ENCODE measurements at places on chromosomes 13 and 19.

DNA sequence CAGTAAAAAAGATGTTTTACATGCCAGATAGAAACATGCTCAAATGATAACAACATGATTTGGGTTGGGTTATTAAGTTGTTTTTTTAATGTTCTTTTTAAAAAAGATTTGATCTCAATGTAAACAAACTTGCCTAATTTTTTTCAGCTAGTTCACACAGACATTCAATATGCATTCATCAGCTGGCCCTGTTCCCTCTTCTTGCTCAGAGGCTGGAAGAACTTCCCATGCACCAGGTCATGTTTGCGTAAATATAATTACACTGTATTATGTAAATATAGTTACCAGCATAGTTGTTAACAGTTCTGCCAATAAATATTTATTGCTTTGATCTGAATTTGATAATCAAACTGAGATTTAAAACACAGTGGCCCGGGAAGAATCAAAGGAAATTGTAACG lies 70.6 kb downstream of the ATP11A start:
- DNase-seq: no peak

DNA sequence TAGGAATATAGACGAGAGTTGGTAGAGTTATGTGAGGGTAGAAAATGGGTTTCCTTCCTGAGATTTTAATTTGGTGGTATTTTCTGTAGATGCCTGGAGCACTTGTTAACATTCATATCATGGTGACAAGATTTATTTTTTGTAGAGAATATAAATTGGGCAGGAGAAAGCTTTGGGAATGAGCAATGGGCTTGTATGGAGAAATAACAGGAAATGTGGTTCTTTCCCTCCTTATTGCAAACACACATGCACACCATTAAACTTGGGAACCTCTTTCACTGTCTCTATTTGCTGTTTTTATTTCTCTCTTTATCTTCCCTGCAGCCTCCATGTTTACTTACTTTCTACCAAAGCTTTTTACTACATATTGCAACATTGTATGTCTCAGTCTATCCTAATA lies 1653.6 kb downstream of the OLFM4 start:
- DNase-seq: no peak

- no peak for DNase-seq
Observed at GRCh38 chr13:25447396-25447795, 75.6 kb downstream of the ATP8A2 start.

GRCh38 chr13:113669231-113669754 lies 2.3 kb downstream of the GRK1 start:
- DNase-seq: no peak

- DNase-seq: no peak
Observed at GRCh38 chr19:18419195-18419698, at the start of gene SSBP4. TSS of gene SSBP4 (plus strand) at chr19:18419398. CDS start at chr19:18419649, 251 bp downstream.

GRCh38 chr13:103878891-103879605 lies 812.8 kb upstream of the SLC10A2 start:
- no peak for DNase-seq

- peak; percentile 27 for DNase-seq
Observed at GRCh38 chr19:17522988-17523872, 11.8 kb downstream of the PGLS start.

DNA sequence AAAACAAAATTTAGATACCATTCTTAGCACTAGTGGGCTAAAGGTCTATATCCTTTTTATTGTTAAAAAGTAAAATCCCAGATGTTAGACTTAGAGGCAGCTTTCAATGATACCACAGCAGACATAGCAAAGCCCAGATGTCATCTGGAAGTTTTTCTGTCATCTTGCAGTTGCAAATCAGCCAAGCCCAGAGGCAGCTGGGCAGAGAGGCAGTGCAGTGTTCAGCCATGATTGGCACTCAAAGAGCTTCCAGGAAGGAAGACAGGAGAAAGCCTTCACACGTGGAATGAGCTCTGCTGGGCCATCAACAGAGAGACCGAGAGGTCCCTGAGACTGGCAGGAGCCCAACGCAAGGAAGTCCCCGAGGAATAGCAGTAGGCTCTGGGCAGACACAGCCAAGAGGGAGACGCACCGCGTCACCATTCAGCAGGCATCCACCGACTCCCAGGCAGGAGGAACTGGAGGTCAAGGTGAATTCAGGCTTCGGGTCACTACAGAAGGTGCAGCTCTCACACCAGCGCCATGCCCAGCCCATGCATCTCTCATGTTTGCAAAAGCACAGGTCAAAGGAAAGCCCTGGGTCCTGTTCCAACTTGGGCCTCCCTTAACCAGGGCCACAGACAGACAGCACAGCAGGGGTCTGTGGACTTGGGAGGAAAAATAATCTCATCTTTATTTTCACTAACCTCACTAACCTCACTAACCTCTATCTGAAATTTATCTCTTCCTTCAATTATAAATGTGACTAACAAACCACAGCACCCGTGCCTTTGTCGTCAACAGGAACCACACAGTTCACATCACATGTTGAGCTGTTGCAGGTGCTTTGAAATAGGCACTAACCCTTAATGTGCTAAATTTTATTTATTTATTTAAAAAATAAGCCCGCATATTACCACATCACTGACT lies 54.9 kb downstream of the TUBGCP3 start:
- DNase-seq: no peak

DNA sequence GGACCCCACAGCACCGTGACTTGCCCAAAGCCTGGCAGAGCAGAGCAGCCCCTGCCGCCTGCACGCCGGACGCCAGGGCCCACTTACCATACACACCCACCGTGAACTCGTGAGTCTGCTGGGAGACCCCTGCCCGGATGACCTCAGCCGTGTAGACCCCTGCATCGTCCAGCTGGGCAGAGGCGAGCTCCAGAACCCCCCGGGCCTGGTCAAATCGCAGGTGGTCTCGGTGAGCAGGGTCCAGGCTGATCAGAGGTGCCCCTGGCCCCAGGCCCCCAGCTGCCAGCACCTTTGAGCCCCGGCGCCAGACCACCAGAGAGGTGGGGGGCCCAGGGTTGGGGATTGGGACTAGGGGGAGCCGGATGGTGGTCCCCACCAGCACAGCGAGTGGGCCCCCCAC lies 873 bp downstream of the VSIG10L start:
- DNase-seq: no peak

DNA sequence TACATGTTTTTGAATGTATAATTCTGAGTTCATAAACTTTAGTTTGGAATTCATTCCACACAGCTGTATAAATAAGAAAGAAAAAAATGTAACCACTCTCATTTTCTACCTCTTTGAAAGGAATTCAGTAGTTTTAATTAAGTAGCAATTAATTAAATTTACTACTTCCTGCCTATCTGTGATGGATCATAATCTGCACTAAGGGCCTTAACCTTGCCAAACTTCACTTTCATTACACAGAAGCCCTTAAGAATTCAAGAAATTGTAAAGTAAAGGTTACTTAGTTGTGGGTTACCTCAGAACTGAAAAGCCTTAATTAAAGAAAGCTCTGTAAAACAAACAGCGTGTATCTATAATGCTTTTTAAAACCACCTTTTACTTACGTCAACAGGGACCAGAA lies 111.9 kb upstream of the FBXL3 start:
- DNase-seq: no peak

DNA sequence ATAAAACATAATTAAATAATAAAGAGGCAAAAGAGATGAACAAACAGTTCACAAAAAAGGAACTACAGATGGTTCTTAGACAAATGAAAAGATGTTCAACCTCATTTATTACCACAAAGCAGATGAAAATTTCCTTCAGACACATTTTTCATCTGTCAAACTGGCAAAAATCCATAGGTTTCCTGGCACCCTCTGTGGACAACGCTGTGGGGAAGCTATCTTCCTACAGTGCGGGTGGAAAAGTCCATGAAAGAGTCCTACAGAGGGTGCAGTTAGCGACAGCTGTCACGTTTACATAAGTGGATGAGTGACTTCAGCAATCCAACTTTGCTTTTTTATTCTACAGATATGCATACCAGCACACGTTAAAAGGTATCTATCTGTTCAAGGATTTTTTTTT lies 30.3 kb upstream of the PDCD5 start:
- DNase-seq: no peak

DNA sequence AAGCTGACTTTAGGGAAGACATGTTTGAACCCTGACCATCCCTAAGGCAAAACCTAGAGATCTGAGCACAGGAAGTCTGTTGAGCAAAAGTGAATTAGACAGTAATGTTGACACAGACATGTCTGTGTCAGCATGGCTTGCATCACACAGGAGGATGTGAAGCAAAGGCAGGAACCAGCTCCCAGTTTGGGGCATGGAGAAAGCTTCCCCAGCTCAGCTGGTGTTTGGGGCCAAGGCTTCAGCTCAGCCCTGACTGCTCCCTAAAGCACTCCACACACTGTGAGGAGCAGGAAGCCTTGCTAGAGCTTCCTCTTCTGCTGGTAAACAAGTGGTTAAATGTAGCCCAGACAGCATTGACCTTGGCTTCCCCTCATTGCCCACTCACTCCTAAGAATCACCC lies 153.8 kb upstream of the UBL3 start:
- no peak for DNase-seq

GRCh38 chr13:93180356-93180969 lies 46.1 kb upstream of the GPC6 start:
- no peak for DNase-seq

- no peak for DNase-seq
Observed at GRCh38 chr13:44425041-44425814, 51.6 kb downstream of the SERP2 start.

- DNase-seq: no peak
Observed at GRCh38 chr13:27624071-27624470, 2.4 kb downstream of the POLR1D start.

DNA sequence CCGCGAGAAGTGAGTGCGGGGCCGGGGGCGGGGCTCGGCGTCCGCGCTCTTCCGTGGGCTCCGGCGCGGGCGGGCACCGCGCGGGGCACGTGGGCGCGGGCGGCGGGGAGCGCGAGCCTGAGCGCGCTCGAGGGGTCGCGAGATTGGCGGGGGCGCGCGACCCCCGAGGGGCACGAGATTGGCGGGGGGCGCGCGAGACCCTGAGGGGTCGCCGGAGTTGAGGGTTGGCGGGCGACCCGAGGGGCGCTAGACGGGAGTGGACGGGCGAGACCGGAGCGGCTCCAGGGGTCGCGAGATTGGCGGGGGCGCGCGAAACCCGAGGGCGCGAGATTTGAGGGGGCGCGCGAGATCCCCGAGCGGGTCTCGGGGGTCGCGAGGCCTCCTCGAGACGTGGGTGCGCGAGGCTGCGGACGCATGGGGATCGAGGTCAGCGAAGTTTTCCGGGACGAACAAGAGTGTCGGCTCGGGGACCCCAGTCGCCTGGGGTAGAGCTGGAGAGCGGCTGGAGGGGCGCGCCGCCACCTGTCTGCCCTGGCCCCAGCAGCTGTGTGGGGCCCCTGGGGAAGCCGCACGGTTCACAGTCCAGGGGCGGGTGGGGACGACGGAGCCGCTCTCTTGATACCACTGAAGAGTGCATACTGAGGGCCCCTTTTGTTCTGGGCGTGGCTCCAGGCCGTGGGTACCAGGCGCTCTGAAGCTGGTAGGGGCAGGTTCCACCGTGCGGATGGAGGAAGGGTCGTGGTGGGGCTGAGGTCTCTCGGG lies 682 bp downstream of the SSBP4 start:
- no peak for DNase-seq

DNA sequence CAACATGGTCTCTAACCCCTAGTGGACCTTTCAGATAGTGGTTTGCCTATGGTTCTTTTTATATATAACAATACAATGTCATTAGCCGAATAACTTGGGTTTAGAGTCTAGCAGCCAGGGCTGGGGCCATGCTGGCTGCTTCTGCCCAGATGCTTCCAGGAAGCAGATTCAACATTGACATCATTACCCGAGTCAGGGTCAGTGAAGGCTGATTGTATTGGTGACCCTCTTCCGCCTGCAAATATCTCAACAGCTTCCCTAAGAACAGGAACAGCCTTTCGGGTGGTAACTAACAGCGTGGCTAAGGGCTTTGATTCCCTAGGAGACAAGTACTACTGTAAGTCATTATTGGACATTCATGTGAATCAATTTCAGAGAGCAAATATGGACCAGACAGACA lies 476.4 kb downstream of the UQCRFS1 start:
- no peak for DNase-seq

GRCh38 chr13:79459906-79460305 lies 21.0 kb upstream of the NDFIP2 start:
- DNase-seq: no peak

DNA sequence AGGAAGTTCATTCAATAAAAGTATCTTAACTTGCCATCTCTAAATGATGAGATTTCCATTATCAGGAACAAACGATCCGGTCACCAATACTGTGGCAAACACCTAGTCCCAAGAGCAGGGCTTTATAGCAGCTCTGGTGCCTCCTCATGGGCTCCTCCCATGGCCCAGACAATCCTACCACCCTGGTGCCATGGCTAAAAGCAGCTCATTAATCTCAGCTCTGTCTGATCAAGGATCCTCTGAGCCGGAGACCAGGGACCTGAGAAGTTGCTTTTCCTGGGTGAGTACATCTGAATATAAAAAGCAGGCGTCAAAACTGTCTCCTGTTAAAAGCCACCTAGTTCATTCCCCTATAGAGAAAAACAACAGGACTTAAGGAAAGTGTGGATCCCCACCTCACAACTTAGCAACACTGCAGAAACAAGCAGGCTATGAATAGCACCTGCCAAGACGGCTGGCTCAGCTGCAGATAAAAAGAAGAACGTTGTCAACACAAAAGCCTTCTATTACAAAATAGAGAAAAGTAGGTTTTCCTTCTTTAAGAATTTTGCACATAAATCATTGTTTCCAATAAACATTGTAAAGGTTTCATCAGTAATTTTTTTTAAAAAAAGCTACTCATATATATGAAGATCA lies 30.3 kb downstream of the TSHZ3 start:
- no peak for DNase-seq

GRCh38 chr19:10018263-10018662 lies 5.0 kb downstream of the RDH8 start:
- no peak for DNase-seq

DNA sequence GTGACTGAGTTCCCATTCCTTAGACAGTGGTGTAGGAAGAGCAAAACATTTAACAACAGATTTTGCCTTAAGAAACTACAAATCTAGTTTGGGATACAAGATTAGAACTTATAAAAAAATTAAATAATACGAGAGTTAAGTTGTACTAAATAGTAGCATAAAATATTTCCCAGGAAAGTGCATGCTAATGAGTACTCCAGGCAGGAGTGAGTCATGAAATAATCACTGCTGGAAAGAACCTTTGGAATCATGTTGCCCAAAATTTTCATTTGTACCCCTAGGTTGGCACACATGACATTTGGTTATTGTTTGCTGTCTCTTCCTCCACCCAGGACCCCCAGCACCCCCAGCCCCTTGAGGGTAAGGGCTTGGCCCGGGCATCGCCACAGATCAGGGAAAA lies 26.3 kb upstream of the KL start:
- no peak for DNase-seq
